ENCODE measurements at places on chromosomes 5 and 9. TPM values are rescaled to one million over a fixed set of nuclear protein-coding genes. Genes with fewer than 3 reads are reported as not detected.

Gene UCK1
- 41.1 TPM for polyA plus RNA-seq

Gene NUDCD2
- 25.7 TPM for polyA plus RNA-seq

Gene DAB2
- 29.7 TPM for polyA plus RNA-seq

Gene SLC34A3
- polyA plus RNA-seq: 0.15 TPM

Gene PCDH12
- polyA plus RNA-seq: 1.6 TPM

Gene SAXO1
- polyA plus RNA-seq: 103 TPM

Gene CNTLN
- 6.3 TPM for polyA plus RNA-seq

GRCh38 chr9:14662060-14662453, 31.2 kb downstream of the ZDHHC21 start:
- no peak for DNase-seq

DNA sequence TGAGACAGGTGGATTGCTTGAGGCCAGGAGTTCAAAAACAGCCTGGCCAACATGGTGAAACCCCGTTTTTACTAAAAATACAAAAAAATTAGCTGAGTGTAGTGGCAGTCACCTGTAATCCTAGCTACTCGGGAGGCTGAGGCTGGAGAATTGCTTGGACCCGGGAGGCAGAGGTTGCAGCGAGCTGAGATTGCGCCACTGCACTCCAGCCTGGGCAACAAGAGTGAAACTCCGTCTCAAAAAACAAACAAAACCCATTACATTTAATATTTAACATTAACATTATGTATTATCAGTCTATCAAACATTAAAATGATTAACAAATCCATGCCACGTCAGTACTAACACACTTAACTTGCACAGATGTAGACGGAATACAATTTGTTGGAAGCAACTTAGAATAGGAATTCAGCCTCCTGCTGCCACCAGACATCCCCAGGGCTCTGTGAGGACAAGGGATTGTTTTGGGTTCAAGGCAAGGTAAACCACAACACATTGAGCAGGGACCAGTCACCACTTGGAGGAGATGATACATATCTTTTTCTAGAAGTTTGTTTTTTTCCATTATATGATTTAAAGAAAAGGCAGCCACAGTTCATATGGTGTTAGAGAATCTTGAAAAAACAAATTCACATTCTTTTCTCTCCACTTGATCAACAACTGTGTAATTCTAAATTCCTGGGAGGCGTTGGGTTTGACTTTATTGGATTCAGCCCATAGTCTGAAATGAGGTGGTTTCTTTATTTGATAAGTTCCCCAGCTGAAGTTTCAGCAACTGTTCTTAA, 104.1 kb upstream of the BASP1 start:
- DNase-seq: no peak

DNA sequence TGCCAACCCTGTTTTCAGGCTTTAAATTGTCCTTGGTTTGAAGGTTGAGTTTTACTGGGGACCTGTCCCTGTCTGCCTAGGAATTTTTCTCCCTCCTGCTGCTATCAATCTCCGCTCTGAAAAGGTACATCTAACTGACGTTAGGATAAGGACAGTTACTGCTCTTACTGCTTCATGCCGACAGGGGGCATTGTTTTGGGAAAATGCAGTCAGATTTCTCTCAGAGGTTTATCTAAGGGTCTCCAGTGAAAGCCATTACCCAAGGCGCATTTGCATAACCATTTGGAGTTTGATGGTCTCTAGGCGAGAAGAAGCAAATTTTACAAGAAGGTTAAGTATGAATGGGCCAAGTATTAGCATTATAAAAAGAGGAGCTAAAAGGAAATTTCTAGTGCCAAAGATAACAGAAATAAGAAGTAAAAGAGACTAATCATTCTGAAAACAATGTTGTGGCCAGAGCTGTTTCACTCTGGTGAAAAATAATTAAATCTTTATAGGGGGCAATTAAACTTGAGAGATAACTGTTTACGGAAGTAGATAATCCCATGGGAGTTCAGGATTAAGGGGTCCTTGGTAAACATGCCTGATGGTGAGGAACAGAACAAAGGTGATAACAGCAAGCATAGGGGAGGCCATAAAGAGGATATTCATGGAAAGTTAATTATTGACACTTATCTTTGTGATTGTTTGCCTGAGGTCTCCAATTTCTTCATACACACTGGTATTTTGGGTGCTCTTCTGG, 605.0 kb downstream of the MTRR start:
- no peak for DNase-seq

DNA sequence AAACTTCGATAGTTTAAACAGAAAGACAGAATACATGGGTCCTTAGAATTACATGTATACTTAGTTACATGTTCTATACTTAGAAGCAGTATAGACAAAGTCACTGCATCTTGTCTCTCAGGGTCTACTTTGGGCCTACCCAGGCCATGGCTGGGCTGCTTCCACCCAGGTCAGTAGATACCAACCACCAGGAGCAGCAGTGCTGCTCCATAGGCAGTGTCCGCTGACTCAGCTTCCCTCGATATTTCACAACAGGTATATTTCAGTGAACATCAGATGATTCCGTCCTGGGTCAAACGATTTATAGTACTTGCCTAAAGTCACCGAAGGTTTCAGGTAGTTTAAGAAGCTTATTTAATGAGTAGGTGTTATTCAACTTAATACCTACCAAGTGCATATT, 18.0 kb downstream of the IARS1 start:
- no peak for DNase-seq

DNA sequence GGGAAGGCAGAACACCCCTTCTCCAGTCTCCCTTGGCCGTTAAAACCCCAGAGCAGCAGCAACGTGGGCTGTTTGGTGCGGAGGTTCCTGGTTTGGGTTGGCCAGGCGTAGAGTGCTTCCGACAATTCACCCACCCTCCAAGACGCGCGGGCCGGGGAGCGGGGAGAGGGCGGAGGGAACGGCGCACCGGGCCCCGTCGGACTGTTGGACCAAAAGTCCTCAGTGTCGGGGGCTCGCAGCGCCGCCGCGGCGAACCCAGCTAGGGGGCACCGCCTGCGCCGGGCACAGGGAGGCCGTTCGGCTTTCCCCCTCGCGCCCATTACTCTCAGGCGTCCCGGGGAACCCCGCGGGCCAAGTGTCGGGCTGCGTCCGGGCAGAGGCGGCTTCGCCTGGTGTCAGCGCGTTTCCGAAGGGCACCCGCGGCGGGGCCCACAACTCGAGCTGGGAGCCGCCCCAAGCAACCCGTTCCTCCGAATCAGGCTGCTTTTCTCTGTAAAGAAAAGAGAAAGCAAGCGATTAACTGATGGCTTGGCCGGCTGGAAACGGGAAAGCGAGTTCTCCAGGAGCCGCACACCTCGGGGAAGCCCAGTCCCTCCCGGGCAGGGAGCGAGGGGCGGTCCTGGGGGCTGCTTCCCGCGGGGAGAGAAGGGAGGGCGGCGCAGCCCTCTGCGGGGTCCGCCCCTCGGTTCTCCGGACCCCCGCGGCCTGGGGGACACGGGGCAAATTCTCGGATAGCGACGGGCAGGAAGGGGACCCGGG, 145.5 kb downstream of the ERCC6L2 start:
- DNase-seq: peak; percentile 49

GRCh38 chr5:137630972-137631370, 104.9 kb downstream of the KLHL3 start:
- DNase-seq: no peak
